ENCODE measurements at places on chromosomes 4 and X. TPM values are rescaled to one million over a fixed set of nuclear protein-coding genes. Genes with fewer than 3 reads are reported as not detected.

DNA sequence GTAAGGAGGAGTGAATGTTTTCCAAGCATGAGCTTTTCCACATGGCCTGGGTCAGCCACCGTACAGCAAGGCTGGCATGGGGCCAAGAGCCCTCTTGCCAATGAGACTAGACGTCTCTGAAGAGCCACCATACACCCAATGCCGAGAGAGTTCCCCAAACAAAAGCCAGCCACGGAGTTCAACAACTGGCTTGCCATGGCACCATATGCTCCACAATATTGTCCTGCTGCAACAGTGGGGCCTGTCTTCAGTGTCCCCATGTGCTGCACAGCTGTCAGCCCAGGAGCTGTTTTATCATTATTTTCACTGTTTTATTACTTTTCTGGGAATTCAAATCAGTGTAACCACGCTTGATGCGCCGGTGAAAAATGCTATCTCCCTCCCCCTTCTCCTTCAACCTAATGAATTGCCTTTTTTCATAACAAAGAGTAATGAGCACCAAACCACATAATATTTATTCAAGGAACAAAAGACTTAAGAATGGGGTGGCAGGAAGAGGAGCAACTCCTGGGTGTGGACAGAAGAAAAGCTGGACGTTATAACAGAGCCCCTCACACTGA is 18.4 kb downstream of the MAML3 start:
- DNase-seq = no peak

- DNase-seq = no peak
These were observed 71.7 kb downstream of the IRS4 start for GRCh38 chrX:108664701-108665100.

GRCh38 chr4:1293531-1293941 is 3.8 kb downstream of the MAEA start:
- no peak for DNase-seq

Gene FAM236D
- not detected for total RNA-seq

DNA sequence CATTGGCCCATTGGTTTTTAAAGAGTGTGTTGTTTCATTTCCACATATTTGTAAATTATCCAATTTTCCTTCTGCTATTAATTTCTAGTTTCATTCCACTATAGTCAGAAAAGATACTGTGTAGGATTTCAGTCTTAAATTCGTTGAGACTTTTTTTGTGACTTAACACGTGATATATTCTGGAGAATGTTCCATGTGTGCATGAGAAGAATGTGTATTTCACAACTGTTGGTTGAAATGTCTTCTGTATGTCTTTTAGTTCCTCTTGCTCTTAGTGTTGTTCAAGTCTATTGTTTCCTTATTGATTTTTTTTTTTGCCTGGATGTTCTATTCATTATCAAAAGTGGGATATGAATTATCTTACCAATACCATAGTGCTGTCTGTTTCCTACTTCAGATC is 606.9 kb downstream of the RPA4 start:
- no peak for DNase-seq

Gene RAB41
- total RNA-seq = not detected

Gene FAM53A
- total RNA-seq = 6.6 TPM

DNA sequence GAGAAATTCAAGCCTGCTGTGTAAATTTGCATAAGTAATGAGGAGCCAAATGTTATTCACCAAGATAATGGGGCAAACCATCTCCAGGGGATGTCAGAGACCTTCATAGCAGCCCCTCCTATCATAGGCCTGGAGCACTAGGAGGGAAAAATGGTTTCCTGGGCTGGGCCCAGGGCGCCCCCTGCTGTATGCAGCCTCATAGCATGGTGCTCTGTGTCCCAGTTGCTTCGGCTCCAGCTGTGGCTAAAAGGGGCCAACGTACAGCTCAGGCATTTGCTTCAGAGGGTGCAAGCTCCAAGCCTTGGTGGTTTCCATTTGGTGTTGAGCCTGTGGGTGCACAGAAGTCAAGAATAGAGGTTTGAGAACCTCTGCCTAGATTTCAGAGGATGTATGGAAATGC is 859.3 kb downstream of the RPA4 start:
- peak; percentile 10 for DNase-seq

- no peak for DNase-seq
These were observed 2.2 kb downstream of the TMEM156 start for GRCh38 chr4:39029752-39030694.

GRCh38 chr4:156346959-156347385 is 393.3 kb upstream of the CTSO start:
- DNase-seq = peak; percentile 12

DNA sequence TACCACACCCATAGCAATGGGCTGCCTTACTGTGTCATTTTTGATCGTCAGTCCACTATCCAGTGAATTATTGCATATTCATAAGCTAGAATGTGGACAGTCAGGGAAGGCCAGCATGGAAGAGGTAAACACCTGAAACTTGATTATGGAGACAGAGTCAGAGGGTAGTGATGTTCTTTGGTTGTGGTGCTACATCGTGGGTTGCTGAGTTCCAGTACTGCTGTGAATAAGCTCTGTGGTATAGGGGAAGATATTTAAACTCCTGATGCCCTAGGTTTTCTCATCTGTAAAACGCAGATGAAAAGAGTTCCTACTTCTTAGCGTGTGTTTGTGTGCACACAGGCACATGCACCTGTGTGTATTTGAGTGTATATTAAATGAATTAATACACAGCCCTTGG is 69.9 kb downstream of the CPE start:
- no peak for DNase-seq

GRCh38 chr4:133324491-133324890 is 175.4 kb downstream of the PCDH10 start:
- no peak for DNase-seq

Gene NKX6-1
- total RNA-seq = 1.1 TPM

GRCh38 chr4:104966349-104967033 is 180.2 kb upstream of the TET2 start:
- peak; percentile 55 for DNase-seq

Gene GPC4
- total RNA-seq = 1.9 TPM

Gene HELT
- not detected for total RNA-seq

Gene FHDC1
- 2.0 TPM for total RNA-seq

DNA sequence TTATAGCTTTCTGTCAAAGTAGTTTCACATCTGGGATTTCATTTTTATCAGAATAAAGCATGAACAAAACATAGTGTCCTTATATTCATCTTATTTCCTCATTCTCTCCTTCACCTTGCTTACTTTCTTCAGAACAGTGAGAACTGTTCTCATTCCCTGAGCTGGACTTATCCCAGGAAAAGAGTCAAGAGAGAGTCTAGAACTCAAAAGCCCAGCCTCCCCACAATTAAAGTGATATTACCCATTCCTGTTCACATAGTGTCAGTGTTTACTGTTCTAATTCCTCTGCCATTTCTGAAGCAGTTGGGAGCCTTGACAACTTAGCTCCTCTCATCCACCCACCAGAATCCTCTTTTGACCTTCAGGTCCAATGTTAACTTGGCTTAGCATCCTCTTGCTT is 42.9 kb downstream of the RASSF6 start:
- no peak for DNase-seq

Gene TMEM144
- total RNA-seq = 4.4 TPM

Gene WFS1
- 62.4 TPM for total RNA-seq

DNA sequence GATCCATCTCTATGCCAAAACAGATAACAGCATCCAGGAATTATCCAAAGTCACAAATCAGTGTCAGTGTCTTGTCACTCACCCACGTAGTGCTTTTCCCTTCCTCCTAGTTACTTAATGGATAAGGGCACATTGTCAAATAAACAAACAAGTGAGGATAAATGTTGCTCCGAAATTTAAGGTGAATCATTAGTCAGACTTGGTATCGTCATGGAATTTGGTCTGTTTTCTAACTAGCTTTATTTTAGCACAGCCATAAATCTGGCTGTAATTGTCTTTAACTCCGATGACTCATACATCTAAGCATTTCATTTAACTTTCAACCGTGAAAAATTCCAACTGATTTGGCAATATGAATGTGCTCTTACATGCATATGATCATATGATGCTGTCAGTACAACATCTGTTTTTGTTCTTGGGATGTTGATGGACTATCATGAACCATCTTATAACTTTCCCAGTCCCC is 83.3 kb downstream of the SNCA start:
- peak; percentile 94 for DNase-seq

GRCh38 chr4:38310446-38311043 is 350.3 kb downstream of the PTTG2 start:
- DNase-seq = no peak

GRCh38 chrX:23394421-23394820 is 59.8 kb downstream of the PTCHD1 start:
- peak; percentile 20 for DNase-seq

Gene ETDA
- not detected for total RNA-seq

- no peak for DNase-seq
These were observed 5.7 kb downstream of the IL15 start for GRCh38 chr4:141642063-141642462.

Gene ANOS1
- total RNA-seq = 0.05 TPM

Gene REPS2
- total RNA-seq = 6.9 TPM

- peak; percentile 88 for DNase-seq
These were observed 50.1 kb downstream of the RASGEF1B start for GRCh38 chr4:81421346-81422218.

DNA sequence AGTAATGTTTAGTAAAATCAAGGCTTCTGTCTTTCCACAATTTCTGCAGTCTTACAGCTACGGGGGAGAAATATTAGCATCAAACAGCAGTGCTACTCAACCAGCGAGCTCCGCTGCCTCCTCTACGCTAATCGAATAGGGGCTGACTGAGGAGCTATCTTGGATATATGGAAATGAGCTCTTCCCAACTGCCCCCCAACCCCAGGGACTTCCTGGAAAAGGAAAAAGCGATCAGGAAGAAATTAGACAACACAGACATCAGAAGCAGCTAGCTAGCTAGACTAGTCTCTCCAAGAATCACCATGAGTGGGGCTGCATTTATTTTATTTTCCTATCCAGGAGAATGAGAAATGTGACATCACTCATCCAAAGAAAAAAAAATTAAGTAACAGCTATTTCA is 7.6 kb downstream of the NKX6-1 start:
- DNase-seq = no peak

DNA sequence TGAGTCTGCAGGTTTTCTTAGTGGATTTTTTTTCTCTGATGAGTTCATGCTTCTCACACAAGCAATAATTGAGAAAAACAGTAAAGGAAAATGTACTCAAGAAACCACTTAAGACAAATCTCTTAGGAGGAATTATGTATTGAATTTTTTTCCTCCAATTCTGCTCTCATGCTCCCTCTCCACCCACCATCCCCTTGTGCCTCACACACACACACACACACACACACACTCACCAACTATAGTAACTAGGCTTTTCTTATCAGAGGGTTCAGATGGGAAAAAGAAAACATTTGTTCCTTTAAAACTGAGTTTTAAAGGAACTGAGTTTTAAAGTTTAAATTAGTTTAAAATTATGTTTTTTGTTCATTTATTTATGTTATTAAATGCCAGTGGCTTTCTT is 47.0 kb upstream of the ANXA10 start:
- no peak for DNase-seq

Gene AMOT
- not detected for total RNA-seq

- DNase-seq = no peak
These were observed 131.4 kb upstream of the ATP6AP2 start for GRCh38 chrX:40449396-40449795.

GRCh38 chr4:73477176-73477575 is 4.4 kb upstream of the AFM start:
- no peak for DNase-seq
